ENCODE measurements at places on chromosomes 3 and 15.
A peak's percentile ranks its signal among the peaks of the same experiment; 100 is the strongest.

DNA sequence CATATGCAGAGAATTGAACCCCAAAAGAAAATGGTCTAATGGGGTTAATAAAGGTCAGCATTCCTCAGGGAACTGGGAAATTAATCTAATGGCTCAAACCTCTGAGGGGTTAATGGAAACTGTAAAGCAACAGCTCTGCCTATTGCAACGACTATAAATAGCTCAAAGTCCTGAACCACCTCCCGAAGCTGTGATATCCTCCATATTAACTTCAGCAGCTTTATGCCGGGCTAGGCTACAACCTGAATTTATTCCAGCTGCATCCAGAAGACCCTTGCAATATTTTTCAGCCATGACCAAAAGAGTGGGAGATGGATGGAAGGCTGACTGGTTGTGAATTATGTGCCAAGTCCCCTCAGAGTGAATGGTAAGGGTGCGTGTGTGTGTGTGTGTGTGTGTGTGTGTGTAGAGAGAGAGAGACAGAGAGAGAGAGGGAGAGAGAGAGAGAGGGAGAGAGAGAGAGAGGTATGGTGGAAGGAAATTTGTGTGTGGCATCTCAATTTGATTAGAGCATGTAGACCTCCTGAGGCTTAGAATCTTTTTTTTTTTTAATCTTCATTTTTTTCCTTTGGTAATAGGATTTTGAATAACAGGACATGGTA is 109.9 kb downstream of the PDCD6IP start:
- no peak for DNase-seq

- peak; percentile 94 for DNase-seq
Measured at GRCh38 chr3:72487078-72487765, 361.0 kb downstream of the SHQ1 start.

- no peak for DNase-seq
Measured at GRCh38 chr3:64814351-64814750, 126.6 kb upstream of the ADAMTS9 start.

DNA sequence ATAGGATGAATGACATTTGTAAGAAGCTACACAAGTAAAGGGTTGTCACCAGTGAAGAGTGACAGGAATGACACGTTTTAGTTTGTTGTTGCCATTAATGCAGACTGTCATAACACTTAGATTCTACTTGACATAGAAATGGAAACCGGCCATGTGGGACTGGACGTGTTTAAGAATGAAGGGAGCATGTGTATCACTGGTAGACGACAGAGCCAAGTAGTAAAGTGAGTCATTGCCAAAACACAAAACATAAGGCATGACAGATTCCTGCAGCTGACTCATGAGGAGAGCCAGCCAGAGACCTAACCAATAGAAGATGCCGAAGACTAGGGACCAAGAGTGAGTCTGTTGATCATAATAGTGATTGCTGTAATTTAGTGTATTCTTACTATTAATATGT is 106.2 kb upstream of the PLAAT1 start:
- peak; percentile 94 for DNase-seq

DNA sequence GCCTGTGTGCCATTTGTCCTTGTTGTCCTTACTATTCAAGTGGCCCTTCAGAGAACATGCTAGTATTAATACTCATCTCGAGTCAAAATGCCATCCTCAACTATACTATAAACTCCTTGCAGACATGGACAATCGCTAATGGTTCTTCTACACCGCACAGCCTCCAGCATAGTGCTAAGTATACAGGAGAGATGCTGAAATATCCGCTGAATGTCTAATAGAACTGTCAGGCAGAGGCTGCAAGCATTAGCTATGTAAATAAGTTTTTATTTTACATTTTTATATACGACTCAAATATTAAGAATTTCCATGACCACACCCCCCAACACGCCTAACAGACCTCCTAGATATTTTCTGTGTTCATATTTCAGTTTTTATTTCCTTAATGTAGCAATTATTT is 39.4 kb downstream of the AAGAB start:
- no peak for DNase-seq

GRCh38 chr3:34005886-34006285 is 207.5 kb downstream of the PDCD6IP start:
- peak; percentile 92 for DNase-seq

GRCh38 chr15:51602484-51602883 is 20.1 kb downstream of the DMXL2 start:
- no peak for DNase-seq

GRCh38 chr3:29731050-29731449 is 450.2 kb downstream of the RBMS3 start:
- no peak for DNase-seq

- no peak for DNase-seq
Measured at GRCh38 chr15:50767332-50767861, 1.9 kb upstream of the SPPL2A start.

GRCh38 chr3:108122276-108122675 is 31.4 kb upstream of the CD47 start:
- DNase-seq, result no peak

GRCh38 chr3:31616711-31617110 is 84.0 kb downstream of the STT3B start:
- DNase-seq, result no peak

- DNase-seq, result peak; percentile 92
Measured at GRCh38 chr3:183285828-183286457, 32.9 kb downstream of the B3GNT5 start.

DNA sequence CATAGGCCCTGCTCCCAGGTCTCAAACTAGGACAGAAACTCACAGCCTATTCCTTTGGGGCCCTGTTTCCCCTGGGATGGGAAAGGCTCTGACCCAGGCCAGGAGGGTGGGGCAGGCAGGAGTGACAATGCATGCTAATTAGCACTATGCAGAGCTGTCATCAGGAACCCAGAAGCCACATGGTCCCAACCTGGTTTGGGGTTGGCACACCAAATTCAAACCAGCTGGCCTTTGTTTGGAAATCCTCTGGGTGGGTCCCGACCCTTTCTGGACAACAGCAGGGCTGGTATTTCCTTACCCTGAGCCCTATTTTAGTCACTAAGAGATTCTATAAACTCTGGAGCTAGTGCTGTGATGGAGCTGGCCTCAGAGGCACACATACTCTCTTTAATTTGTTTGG is 166.2 kb downstream of the LRTM1 start:
- no peak for DNase-seq

DNA sequence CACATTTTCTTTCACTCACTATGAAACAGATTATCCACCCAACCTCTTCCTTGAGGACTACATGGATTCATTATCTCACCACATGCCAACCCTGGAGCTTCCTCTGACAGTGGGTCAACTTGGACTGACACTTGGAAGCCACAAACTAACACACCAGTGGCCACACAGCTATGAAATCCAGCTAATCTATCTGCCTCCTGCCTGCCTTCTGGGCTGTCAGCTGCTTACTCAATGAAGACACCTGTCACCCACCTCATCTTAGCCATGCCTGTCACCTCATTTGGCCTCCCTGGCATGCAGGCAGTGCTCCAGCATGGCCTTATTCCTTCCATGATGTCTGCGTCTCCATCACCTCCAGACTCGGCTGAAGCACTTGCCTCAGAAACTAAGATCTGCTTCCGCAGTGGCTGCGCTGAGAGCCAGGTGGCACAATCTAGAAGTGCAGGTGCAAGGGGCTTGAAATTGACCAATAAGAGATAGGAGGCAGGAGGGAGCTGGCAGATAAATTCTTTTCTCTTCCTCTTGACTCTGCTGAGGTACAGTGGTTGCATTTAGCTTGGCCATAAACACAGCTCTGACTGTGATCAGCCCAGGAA is 105.2 kb upstream of the RNF7 start:
- no peak for DNase-seq

DNA sequence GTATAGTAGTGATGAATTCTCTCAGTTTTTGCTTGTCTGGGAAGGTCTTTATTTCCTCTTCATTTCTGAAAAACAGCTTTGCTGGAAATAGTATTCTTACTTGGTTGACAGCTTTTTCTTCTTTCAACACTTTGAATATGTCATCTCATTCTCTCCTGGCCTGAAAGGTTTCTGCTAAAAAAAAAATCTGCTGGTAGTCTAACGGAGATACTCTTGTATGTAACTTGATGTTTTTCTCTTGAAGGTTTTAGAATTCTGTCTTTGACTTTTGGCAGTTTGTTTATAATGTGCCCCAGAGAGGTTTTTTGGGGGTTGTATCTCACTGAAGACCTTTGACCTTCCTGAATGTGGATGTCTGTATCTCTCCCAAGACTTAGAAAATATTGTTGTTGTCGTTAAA is 47.0 kb downstream of the THSD4 start:
- no peak for DNase-seq

- DNase-seq, result peak; percentile 60
Measured at GRCh38 chr3:124118397-124118796, 126.5 kb upstream of the ROPN1 start.

- DNase-seq, result peak; percentile 68
Measured at GRCh38 chr3:12423918-12424630, 60.2 kb upstream of the TSEN2 start.

GRCh38 chr3:87867001-87867400 is 191.8 kb downstream of the CGGBP1 start:
- DNase-seq, result peak; percentile 4

- DNase-seq, result no peak
Measured at GRCh38 chr15:63299943-63300575, 22.7 kb downstream of the APH1B start.

GRCh38 chr3:159640225-159640624 is 348.4 kb upstream of the IL12A start:
- DNase-seq, result no peak

GRCh38 chr3:127458696-127459604 is 131.6 kb downstream of the TPRA1 start:
- DNase-seq, result peak; percentile 16

- no peak for DNase-seq
Measured at GRCh38 chr3:16570113-16570512, 35.1 kb downstream of the DAZL start.

- DNase-seq, result no peak
Measured at GRCh38 chr3:127428344-127428997, 140.6 kb upstream of the PRR20G start.

DNA sequence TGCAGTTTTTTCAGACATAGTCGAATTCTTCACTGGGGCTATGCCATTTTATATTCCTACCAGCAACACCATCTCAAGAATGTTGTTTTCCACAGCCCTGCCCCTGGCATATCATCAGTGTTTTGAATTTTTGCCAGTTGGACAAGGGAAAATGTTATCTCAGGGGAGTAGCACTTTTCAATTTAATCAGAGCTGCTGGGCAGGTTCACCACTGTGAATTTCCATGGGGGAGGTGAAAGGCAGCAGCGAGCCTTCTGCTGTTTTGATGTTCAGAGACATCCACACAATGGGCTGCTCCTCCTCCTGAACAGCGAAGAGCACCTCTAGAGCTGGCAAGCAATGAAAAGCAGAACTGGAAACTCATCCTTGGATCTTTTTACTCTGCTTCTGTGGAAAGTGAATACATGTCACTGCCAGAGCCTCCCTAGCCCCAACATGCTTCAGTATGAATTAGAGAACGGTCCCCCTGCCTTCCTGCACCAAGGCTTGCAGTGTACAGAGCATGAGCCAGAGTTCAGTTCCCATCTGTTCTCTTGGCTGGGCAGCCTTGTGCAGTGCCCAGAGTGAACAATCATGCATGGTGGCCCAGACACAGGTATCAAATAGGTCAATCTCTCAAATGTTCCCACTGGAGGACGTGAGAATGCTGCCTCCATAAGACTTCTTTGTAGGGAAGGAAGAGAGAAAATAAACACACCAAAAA is 56.1 kb upstream of the RAD18 start:
- DNase-seq, result no peak

DNA sequence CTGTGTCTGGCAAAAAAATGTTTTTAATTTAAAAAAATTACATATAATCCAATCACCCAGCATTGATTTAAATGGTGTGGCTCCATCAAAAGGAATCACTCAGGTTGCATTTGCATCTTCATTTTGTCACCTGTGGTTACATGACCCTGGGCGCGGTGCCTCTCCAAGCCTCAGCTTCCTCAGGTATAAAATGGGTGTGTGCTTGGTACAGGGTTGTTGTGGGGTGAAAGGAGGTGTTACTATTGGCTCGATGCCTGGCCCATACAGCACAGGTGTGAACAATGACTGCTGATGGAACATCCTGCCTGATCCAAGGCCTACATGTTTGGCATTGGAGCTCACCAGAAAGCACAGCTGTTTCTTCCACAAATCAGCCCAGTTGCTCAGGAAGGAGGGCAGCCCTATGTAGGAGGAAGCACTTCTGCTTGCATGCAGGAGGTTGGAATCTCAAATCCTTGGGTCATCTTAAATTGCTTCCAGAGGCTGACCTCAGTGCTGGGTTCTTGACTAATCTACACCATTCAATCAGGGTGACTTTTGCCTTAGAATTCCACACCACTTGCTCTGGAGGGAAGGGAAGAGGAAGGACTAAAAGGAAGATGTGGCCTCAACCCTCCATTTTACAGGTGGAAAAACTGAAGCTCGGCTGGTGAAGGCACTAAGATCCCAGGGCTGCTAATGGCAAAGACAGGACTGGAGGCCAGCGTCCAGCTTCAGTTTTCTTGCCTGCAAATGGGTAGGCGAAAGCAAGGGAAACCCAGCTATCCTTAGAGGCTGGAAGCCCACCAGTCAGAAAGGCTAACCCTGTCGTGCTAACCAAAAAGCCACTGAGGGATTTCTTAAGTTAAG is 31.7 kb downstream of the BHLHE40 start:
- DNase-seq, result no peak

DNA sequence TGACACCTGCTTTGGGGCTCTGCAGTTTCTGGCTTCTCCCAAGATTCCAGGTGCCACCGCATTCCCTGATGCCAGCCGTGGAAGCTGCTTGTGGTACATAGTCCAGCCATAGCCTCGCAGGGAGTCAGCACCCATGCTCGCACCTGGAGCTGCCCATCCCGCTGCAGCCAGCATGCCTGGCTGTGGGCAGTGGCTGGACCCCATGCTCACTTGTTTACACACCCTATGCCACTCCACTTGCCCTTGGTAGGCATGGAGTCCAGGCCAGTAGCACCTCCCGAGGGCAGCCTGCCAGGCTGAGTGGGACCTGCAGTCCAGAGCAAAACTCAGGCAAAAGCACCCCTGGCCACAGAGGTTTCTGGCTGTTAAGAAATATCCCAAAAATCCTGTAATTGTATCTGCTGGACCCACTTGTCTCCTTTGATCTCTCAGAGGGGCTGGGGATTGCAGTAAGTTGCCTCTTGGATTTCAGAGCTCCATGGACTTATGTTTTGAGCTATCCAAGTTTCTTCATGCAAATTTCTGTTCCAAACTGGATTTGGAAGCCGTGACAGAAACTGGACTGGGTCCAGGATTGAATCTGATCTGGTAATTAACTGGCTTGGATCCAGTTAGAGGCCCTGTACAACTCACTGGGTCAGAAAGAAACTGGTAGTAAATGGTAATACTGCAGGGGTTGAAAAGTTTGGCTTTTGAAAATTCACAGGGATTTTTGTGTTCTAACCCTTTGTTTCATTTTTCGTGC is 149.3 kb downstream of the FMN1 start:
- DNase-seq, result no peak

- no peak for DNase-seq
Measured at GRCh38 chr3:38605981-38606380, 43.5 kb downstream of the SCN5A start.

DNA sequence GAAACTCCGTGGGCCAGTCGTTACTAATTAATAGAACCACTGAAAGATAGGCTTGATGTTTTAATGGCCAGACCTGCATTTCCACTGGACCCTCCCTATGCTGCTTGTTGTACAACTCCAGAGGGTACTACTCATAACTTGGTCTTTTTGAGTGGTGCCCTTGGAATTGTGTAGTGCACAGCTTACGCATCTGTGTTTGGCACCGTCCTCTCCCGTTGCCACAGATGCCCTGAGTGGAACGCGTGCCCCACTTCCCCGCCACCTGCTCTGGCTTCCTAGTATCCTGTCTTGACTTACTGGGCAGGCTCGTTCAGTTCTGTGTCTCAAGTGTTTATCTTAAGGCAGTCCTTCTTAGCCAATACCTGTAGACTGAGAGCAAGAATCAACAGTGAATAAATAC is 78.7 kb downstream of the USP13 start:
- no peak for DNase-seq

- peak; percentile 78 for DNase-seq
Measured at GRCh38 chr3:177816667-177817208, 619.5 kb upstream of the TBL1XR1 start.
